ENCODE measurements at places on chromosomes 12 and 14.

DNA sequence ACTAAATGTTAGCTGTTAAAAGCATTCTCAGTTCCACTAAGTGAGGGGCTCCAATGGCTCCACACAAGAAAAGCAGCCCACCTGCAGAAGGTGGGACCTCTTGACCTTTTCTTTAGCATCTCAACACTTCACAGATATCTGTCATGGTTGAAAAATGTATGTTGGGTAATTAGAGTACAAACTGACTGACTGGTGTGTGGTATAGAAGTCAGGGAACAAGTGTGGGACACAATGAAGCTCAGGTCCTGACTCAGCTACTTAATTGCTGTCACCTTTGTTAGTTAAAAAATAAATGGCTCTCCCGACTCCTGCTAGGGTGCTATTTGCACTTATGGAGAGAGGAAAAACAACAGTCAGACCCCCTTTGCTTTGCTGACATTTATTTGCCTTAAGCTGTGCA lies 299.0 kb downstream of the TTC6 start:
- DNase-seq: no peak

GRCh38 chr14:88422047-88422446 lies 36.6 kb downstream of the SPATA7 start:
- DNase-seq: no peak

- no peak for DNase-seq
Observed at GRCh38 chr12:12016284-12017100, 54.2 kb upstream of the BCL2L14 start.

DNA sequence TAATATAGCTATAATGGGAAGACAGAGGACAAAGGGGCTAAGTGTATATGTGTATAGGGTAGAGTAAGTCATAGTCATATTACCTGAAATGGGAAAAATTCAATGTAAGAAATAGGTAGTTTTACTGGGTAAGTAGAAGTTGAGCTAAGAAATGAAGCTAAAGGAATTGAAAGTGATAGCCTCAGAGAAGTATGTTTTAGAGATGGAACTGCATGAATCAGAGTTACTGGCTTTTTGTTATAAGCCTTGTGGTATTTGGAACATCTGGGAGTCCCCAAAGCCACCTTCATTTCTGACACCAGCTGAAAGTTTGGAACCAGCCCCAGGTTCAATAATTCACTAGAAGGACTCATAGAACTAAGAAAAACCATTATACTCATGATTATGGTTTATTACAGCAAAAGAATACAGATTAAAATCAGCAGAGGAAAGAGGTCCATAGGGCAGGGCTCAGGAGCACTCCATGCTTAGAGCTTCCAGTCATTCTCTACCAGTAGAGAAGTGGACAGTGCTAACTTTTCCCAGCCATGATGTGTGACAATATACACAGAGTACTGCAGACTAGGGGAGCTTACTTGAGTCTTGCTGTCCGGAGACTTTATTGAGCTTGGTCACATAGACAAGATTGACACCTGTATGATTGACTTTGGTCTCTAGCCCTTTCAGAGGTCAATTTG lies 9.8 kb upstream of the IFNG start:
- DNase-seq: no peak

GRCh38 chr14:76920331-76921087 lies 94.3 kb downstream of the LRRC74A start:
- no peak for DNase-seq

DNA sequence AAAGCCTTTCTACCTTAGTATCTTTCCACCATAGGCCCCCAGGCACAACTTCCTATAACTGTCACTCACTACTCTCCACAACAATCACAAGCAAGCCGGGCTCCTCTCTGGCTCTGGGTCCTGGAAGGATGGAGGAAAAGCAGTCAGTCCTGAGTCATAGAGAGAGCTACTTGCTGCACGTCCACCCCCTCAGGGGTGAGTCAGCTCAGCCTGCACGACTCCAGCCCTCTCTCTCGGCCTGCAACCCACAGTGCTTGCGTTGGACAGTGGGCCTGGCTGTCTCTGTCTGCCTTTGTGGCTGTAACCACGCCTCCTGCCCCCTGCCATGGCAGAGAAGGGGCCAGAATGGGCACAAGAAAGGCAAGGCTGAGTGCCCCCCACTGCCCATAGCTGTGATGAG lies 154.1 kb upstream of the FKBP4 start:
- DNase-seq: no peak

DNA sequence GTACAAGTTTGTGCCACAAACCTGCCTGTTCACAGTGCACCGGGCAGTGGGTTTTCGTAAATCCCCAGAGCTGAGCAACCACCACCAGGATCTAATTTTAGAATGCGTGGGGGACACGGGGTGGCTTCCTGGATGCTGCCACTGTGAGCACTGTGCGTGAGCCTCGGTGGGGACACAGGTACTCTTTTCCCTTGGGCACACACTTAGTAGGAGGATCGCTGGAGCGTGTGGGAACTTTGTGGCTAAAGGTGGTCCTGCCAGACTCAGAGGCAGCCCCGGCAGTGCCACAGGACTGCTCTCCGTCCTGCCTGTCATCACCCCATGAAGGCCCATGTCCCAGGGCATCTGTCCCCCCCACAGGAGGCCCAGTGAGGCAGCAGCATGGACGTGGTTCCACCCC lies 21.1 kb downstream of the BTBD6 start:
- no peak for DNase-seq

- no peak for DNase-seq
Observed at GRCh38 chr14:100330388-100330931, 7.3 kb downstream of the SLC25A47 start.

GRCh38 chr12:83827193-83827592 lies 1085.4 kb downstream of the SLC6A15 start:
- DNase-seq: no peak

DNA sequence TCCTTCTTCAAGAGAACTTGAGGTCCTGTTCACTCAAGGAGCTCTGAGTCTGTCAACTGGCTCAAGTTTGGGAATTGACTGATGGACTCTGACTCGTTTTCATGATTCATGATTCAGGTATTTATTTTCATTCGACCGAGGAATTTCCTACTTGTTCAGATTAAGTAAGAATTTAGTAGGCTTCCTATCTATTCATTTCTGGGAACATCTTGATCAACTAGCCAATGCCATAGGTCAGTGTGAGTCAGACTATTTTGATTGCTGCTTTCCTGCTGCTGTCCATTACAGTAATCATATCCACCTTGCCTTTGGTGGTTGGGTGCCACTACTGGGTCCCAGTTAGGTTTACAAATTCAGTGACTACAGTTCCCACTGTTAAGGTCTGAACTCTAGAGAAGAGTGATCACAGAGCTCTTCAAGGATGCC lies 6.1 kb downstream of the FAM186A start:
- DNase-seq: no peak

- no peak for DNase-seq
Observed at GRCh38 chr12:111758120-111758561, 8.6 kb upstream of the ALDH2 start.

Measured in cerebellar nuclear complex (tissue), 1 donor.